Kidney glomerular epithelial cell (primary cell): ENCODE measurements at places on chromosomes 4 and X.
A peak's percentile ranks its signal among the peaks of the same experiment; 100 is the strongest.

DNA sequence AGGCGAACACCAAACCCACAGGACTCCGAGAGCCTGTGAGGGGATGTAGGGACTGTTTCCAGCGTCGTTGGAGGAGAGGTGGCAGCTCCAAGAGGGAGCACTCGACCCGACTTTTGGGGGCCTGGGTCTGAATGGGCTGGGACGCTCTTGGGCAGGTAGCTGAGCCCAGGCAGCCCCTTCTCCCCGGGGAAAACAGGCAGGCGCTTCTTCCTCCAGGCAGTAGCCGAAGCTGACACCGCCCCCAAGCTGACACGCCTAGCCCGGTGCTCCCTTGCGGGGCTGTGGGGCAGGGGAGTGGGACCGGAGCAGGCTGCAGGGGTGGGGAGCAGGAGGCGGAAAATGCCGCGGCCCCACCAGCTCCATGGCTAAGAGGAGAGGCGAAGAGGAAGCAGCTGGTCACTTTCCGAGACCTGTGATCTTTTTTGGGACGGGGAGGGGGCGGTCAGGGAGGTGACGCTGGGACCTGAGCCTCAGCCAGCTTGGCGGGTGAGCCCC is 4.2 kb downstream of the NKX1-1 start:
- no peak for DNase-seq

DNA sequence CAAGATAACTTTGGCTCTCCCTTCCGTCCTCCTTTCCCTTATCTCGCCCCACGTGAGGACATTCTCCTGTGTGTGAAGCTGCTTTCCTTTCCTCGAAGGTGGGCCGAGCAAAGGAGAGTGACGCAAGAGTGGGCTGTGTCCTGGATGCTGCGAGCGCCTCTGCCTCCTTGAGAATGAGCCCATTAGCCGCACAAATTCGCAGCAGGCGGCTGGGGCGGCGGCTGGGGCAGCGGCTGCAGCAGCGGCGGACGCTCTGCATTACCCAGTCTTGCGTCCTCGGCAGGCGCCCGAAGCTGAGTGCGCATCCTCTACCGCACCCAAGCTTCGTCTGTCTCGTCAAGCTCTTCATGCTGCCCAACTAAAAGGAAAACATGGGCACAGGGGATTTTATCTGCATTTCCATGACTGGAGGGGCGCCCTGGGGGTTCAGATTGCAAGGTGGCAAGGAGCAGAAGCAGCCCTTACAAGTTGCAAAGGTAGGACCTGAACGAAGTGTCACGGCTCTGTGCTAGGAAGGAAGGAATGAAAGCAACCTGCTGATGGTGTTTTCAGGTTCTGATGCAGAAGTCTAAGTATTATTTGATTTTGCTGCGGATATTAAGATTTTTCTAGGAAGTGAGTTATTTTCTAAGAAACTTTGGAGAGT is at the start of gene SYNPO2:
Gene SYNPO2, plus strand, starts transcription at position 189 of the 646 bp plus-strand sequence. Its CDS starts 183 bp downstream, at position 372.
- peak; percentile 74 for DNase-seq

- no peak for DNase-seq
Observed at GRCh38 chr4:8050555-8051206, 107.9 kb downstream of the ABLIM2 start.

- DNase-seq, result no peak
Observed at GRCh38 chr4:152095701-152096070, 334.9 kb upstream of the GATB start.

GRCh38 chr4:19735012-19735411 is 516.7 kb upstream of the SLIT2 start:
- no peak for DNase-seq

DNA sequence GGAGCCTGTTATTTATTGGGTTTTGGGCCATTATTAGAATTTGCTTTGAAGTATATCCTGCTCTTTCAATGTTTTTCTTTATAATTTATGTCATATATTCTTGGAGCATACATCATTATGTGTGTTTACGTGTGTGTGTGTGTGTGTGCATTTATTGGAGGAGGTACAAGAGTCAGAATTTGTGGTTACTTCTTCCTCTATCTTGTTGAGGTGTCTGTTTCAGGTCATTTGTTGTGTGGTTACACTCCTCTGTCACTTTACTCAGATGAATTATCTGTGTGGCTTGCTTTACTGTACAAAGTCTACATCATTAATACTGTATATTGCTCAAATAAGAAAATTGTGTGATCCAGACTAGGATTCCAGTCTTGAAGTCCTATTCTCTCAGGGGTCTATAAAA is 1957.4 kb upstream of the TENM3 start:
- no peak for DNase-seq

- DNase-seq, result peak; percentile 51
Observed at GRCh38 chr4:73776321-73776729, 36.0 kb downstream of the CXCL8 start.

DNA sequence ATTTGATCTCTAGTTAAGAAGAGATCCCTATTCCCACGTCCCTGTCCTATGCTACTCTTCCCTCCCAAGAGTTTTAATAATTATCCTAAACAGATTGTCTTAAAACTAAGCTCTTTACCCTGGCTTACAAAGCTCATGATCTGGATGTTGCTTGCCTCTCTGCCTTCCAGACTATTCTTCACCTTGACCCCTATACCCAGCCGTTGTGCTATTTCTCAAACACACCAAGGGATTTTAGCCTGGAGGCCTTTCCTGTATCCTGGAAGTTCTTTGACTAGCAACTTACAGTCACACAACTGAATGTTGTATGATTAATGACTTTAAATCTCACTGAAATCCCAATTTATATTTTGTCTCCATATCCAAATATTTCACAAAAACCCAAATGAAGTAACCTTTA is 314.9 kb downstream of the ADGRL3 start:
- no peak for DNase-seq

GRCh38 chr4:89373394-89373793 is 65.8 kb upstream of the GPRIN3 start:
- no peak for DNase-seq

DNA sequence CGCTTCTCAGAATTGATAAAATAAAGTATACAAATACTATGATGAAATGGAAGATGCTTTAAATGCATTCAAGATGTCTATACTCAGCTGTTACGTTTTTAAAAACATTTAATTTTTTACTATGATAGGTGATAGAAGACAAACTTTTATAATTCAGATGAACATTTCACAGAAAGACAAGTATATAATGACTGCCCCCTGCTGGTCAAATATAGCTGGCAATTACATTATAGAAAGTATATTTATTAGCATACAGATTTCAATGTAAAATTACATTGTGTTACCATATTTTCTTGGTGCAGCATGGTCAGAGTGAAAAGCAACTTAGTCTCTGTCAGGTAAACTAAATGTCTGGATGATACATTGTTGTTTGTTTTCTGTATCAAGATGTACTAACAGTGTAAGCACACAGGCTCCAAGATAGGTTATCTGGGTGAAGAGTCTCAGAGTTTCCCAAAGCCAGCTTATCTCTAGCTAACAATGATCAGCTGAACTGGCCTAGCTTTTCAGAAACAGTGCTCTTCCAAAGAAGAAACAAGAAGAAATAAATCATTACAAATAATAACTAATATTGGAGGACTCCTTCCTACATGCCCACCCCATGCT is 54.1 kb downstream of the SRPX start:
- DNase-seq, result peak; percentile 13

- DNase-seq, result no peak
Observed at GRCh38 chr4:22794732-22795131, 102.0 kb downstream of the GBA3 start.

DNA sequence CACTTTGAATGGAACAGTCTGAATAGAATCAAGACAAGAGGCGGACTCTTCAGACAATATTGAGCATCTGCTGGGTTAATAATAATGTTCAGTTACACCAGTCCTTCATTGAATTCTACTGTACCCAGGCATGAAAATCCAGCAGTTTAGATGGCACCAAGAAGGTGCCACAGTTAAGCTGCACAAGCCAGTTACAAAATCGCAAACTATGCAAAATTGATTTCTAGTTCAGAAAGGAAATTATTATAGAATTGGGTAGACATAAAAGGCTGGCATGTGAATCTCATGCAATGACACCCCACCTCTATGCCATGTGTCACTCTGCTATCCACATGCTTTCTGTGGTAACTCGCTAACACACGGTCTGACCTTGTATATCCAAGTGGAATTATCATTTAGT is 105.8 kb upstream of the VCX3A start:
- no peak for DNase-seq

- DNase-seq, result no peak
Observed at GRCh38 chrX:108216405-108216804, 124.8 kb downstream of the ATG4A start.

- DNase-seq, result no peak
Observed at GRCh38 chr4:183801457-183802165, 103.5 kb upstream of the STOX2 start.

- no peak for DNase-seq
Observed at GRCh38 chr4:171727185-171727584, 86.0 kb upstream of the GALNTL6 start.

DNA sequence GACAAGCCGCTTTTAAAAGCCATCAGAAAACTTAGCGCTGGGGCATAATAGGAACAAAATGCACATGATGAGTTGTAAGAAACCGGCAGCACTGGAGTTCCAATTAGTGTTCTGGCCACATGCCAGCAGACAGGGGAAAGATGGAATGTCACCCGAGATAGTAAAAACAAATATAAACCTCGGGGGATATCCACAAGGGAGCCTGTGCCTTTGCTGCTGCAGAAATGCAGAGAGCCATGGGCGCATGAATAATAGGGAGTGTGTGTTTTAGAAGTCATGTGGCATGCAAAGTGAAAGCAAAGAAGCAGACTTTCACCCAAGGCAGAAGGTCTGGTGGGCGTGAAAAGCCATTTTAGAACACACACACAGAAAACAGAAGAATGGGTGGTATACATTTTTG is 19.1 kb downstream of the GPRASP3 start:
- no peak for DNase-seq

DNA sequence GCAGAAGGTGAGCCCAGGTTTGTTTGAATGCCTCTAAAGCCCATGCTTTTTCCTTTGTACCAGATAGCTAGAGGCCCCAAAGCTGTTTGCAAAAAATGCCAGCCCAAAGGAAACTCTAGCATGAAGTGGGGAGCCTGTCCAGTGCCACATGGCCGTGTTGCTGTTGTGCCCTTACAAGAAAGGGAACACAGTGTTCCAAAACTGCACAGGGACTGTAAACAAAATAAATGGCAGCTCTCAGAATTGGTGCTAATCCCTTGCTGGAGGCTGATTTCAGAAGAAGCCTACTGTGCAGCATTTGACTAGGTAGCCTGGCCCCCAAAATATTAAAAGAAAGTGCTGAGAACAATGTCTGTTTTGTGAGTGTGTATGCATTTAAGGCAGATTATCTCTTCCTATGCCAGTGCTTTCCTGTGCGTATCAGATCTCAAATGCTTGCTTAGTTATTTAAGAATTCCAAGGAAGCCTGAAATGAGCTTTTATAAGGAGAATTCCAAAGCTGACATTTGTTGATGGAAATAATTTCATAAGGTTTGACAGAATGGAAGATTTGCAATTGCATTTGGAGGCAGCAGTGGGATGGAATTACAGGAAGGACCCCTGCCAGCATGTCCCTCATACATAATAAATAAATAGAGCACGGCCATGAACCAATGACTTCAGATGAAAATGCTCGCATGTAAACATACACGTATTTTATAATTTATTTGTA is 115.7 kb downstream of the IRF2 start:
- no peak for DNase-seq

GRCh38 chr4:3864742-3865721 is 98.8 kb downstream of the ADRA2C start:
- no peak for DNase-seq

- DNase-seq, result no peak
Observed at GRCh38 chrX:10524578-10524977, 95.8 kb downstream of the MID1 start.

GRCh38 chr4:39664828-39665731 is 26.4 kb upstream of the SMIM14 start:
- no peak for DNase-seq

DNA sequence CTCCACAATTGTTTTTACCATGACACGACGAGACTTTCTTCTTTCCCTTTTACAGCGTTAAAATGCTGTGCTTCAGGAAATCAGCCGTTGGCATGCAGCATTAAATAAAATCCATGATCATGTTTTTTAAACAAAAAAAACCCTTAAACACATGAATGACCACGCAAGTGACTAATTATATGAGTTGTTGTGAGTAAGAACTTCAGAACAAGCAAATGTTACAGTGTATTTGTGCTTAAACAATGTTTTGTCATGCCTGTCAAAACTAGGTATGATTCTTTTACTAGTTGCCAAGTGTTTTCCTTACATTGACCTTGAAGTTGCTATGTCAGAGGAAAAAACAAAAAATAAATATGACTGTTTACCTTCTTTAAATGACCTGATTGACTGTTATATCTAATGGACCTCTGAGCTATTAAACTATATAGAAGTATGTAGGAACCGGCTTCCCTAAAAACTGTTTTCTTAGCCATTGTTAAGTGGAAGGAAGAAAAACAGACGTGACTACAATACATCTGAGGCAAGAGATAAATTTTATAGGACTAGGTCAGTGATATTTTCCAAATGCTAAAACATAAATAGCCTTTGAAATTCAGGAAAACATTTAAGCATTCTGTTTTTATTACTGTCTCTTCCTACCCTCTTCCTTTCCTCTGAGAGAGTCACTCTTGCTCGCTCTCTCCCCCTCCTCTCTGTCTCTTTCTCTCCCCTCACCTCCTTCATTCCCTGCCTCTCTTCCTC is 197.1 kb downstream of the PALLD start:
- no peak for DNase-seq

DNA sequence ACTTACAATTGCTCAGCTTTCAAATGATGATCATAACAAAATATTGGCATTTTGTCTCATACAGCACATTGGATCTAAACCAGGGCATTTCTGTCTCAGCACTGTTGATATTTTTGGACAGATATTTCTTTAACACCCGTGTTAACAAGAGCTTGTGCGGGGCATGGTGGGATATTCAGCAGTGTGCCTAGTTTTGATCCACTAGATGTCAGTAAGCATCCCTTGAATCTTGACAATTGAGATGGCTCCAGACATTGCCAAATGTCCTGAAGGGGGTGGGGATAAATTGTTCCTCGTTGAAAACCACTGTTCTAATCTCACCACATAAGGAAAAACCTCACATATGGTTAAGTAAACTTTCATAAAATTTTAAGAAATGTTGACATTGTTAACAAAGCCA is 806.3 kb downstream of the STIM2 start:
- no peak for DNase-seq

GRCh38 chrX:3252744-3253143 is 93.7 kb downstream of the MXRA5 start:
- no peak for DNase-seq
